ENCODE measurements at places on chromosomes 7 and 10.

- no peak for DNase-seq
These were observed 45.2 kb downstream of the INPP5A start for GRCh38 chr10:132582771-132583170.

- no peak for DNase-seq
These were observed 9.1 kb downstream of the KLF6 start for GRCh38 chr10:3775696-3776551.

DNA sequence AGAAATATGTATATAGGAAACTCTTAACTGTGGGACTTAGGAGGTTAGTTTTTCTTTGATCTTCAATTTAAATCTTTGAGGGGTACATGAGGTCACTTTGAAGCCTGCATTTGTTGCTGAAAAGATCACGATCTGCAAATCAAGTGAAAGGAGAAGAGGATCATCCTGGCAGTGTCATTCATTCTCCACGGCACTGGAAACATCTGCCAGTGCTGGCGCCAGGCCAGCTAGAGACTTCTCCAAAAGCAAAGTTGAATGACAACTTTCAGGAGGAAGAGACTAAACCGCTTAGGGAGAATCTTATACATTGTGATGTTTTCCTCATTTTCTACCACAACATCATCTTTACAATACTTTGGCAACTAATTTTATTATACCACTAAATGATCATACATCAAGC lies 42.5 kb downstream of the MRC1 start:
- DNase-seq: no peak

DNA sequence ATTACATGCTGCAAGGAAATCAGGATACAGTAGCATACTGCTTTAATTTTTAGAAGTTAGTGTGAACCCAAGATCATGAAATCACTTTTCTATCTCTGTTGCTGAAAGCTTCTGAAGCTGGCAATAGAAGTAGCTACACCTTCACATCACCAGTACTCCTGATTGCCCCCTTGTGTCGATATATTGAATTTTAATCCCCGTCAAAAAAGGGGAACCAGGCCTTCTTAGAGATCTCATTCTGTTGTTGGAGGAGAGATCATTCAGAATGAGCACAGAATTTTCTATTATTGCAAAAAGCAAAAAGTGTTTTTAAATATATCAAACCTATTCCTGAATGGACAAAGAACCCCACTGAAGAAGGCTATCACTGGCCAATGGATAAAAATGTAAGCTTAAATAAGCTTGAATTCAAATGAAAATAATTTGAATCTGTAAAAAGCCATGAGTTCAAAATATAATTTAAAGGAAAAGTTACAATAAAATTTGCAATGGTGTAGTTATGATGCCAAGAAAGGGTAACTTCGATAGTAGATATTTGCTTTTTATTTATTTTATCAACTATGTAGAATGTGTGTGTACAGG lies 39.7 kb upstream of the TEX47 start:
- no peak for DNase-seq

- DNase-seq: no peak
These were observed 13.7 kb upstream of the PDLIM1 start for GRCh38 chr10:95304463-95304862.

- no peak for DNase-seq
These were observed 85.9 kb upstream of the KMT2C start for GRCh38 chr7:152521420-152522337.

DNA sequence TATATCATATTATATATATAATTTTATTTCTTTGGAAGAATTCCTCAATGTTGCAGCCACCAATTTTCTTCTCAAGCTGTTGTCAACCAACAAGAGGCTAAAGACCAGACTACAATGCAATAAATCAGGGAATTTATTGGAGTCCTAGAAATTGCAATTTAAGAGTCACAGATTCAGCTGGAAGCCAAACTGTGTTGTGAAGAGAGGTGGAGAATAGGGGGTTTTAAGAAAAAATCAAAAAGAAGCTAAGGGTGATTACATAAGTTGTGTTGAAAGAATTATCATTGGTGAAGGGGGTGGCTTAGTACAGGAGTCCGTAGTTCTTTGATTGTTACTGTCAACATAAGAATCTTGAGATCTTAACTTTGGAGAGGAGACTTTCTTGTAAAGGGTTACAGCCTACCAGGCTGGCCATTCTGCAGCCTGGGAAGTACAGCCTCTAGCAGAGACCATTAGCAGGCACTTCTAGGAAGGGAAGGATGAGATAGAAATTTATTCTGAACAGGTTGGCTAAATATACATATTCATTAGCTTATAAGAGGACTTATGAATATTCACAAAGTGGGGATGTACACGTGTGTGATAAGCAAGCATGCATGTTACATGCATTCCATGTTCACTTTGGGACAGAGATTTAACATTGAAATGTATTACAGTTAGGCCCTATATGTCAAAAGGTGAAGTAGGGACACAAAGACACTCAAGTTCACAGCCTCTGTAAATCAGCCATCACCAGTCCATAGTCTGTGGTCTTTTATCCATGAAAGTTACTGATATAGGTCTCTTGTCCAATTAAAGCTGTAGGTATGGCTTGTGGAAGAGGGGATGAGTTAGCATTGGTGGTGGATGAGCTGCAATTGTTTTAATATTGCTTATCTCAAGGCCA lies 8.3 kb upstream of the TMEM168 start:
- no peak for DNase-seq

DNA sequence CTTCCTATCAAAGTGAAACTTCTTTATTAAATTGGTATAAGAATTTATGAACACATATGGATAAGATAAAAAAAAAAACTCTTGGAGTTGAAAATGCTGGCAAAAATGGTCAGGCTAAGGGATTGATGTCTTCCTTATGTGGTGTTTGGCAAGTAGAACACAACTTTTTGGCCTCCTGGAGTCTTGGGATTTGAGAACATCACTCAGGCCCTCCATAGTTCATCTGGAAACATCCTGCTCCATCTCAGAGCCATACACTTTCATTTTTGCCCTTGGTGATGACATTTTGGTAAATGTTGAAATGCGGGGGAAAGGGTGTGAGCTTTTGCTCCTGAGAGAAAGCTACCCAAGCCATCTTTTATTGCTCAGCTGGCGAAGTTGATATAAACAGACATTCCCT lies 27.5 kb upstream of the BTBD16 start:
- DNase-seq: no peak

- DNase-seq: no peak
These were observed 14.7 kb downstream of the FAM241B start for GRCh38 chr10:69644658-69645295.

- no peak for DNase-seq
These were observed 13.1 kb downstream of the RPS24 start for GRCh38 chr10:78046711-78047269.

DNA sequence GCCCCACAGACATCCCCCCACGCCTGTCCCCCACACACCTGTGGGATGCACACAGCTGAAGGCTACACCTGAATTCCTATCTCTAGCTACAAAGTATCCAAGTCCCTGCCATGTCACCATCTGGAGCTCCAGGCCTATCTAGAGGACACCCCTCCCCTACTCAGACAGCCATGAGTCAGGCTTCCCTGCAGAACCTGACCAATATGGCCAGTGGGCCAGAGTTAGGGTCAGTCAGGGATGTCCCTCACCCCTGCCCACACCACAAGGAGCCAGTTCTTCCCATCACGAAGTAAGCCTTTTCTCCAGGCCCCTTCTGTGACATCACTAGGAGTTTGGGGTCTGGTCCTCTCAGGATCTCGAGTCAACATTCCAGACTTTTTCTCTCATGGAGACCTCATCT lies 10.6 kb upstream of the SLC18A3 start:
- DNase-seq: no peak

DNA sequence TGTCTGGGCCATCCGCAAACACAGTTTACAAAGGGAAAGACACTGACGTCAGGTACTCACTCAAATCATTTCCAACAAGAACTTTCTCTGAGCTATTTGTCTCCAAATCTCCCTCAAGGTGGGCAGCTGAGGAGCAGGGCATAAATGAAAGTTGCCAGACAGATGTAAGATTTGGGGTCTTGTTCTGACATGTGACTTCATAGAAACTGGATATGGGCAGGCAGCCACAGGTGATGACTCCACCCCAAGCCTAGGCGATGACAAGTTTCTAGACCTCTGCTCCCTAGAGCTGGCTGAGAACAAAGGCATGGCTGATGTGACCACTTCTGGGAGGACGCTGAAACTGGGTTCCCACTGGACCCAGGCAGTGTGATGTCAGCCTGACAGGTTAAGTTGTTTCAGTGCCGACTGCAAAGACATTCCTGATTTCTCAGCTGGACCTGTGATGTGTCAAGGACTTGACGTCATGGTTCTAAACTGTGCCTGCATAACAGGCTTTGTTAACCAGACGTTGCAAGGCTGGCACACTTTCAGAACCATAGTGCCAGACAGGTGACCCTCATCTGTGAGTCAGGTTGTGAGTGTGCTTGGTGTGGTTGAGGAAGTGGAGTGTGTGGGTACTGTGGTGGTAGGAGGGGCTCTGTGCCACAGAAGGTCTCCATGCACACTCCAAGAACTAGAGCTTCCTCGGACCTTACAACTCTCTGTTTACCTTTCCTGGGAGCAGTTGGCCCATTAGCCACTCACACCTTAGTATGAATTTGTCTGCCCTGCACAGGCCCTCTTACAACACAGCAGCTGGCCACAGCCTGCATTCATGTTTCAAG lies 39.9 kb upstream of the EBF3 start:
- no peak for DNase-seq

DNA sequence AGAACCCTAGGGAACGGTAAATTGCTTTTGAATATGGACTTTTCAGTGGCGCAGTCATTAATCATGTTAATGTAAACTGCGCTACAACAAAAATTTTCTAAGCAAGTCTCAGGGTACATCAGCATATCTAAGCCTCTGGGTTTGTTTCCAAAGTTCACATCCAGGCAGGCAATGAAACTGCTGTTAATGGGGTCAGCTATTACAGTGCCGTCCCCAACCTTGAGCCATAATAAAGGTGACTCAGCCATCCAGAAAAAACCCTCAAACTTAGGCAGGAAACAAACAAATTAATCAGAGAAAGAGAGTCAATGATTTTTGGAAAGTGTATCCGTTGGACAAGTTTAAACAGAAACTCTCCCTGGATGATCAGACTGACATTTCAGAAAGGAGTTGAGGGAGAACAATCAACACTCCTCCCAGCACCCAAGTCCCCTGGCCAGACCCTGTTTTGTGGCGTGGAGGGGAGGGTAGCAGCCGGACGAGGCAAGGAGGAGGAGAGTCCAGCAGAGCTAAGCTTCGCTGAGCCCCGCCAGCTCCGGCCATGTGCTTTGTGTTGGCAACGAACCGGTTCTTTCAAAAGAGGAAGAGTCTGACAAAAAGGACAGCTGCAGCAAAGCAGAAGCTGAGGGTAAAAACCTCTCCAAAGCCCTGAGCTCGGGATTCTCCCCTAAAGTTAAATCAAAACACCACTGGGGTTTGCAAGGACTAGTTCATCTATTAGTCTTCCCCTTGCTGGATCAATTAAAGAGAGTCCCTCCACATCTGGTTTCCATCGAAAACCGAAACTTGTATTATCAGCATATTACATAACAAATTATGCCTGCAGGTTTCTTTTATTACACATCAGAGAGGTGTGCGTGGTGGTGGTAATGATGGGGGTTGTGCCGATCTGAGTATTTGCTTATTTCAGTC lies 3.6 kb downstream of the FAM53B start:
- no peak for DNase-seq

DNA sequence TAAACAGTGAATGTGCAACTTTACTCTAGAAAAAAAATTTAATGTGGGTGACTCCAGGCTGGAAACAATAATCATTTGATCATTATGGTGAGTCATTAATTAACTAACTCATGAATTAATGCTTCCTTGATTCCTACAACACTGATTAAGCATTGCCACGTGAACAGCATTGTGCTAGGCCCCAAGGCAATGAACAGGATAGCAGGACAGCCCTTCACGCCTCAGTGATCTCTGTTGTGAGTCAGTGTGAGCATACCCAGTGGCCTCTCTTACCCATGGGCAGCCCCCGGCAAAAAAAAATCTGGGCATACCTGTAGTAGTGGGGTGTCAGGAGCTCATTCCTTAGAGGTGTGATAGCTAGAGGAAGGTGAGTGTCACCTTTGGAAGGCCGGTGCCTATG lies 76.0 kb downstream of the DENND2A start:
- DNase-seq: no peak

- no peak for DNase-seq
These were observed 317.3 kb upstream of the CACNA2D1 start for GRCh38 chr7:82760831-82761230.

DNA sequence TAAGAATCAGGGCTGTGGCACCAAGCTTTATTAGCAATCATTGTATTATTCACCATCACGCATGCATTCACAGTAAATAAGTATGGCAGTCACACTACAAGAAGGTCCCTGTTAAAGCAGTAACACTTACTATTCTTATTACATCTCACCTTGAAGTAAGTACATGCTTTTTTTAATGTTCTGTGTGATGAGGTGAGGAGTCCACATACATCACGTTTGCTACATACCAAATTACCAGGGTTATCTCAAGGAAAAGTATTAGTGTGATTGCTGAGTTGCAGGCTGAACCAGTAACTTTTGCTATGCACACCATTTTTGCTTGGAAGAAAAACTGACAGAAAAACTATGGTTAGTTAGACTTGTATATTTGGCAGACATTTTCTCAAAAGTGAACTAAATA lies 24.7 kb downstream of the CPA1 start:
- no peak for DNase-seq

- DNase-seq: no peak
These were observed 33.9 kb upstream of the SPOCK2 start for GRCh38 chr10:72122221-72122620.

DNA sequence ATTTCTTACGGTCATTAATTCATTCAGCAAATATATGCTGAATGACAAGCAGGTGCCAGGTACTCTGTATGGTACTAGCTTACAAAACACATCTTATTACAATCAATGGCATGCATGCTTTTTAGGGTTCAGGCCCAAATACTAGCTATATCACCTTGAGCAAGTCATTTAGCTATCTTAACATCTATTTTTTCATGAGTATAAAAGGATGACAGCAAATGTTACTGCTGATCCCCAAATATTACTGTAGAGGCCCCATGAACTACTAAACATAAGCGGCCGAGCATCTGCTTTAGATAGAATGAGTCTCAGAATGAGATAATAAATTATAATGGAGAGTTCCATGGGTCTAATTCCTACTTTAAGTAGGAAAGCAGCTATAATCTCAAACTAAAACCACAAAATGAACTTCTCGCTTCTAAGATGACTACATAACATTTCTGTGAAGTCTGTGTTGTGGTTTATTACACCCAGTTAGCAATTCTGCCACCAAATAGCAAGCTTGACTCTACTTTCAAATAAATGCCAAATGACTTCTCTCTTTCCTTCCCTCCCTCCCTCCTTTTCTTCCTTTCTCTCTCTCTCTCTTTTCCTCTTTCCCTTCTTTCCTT lies 113.7 kb upstream of the LRRN3 start:
- DNase-seq: no peak

DNA sequence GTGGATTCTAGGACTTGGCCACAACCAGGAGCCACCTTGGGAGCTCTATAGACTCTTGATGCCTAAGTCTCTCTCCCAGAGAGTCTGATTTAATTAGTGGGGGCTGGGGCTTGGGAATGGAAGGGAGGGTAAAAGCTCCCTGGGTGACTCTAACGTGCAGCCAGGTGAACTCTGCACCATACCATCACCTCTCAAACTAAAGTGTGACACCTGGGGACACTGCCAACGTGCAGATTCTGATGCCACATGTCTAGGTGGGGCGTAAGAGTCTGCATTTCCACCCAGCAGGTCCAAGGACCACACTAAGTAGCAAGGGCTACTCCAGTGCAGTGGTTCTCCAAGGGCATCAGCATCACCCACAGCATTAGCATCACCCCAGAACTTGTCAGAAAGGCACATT lies 28.3 kb downstream of the LRRC20 start:
- DNase-seq: no peak

GRCh38 chr10:43293677-43294057 lies 26.8 kb upstream of the RASGEF1A start:
- DNase-seq: no peak

GRCh38 chr7:36929791-36930190 lies 205.5 kb upstream of the AOAH start:
- no peak for DNase-seq

All from activated T-helper 1 cell treated with Interleukin-2 at 50 U/mL for 16 hours (primary cell).